ENCODE measurements at places on chromosomes 5 and 9.
A peak's percentile ranks its signal among the peaks of the same experiment; 100 is the strongest.

- DNase-seq, result no peak
These were observed 335.4 kb downstream of the MSX2 start for GRCh38 chr5:175059687-175060211.

DNA sequence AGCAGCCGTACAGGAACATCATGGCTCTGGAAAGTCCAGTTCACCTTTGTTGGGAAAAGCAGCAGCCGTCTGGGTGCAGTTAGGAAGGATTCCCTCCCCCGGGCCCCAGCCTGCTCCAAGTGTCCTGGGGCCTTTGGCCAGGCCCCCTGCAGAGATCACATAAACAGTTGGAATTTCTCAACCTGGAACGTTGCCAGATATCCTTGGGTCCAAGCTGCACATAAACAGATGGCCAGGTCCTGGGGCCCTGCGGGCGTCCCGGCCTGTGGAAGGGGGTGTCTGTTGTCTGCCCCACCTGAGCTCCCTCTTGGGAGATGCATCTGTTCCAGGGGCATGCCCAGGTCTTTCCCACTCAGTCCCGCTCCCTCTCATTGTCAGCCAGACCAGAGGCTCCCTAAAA lies 92.7 kb downstream of the COL5A1 start:
- DNase-seq, result peak; percentile 19

DNA sequence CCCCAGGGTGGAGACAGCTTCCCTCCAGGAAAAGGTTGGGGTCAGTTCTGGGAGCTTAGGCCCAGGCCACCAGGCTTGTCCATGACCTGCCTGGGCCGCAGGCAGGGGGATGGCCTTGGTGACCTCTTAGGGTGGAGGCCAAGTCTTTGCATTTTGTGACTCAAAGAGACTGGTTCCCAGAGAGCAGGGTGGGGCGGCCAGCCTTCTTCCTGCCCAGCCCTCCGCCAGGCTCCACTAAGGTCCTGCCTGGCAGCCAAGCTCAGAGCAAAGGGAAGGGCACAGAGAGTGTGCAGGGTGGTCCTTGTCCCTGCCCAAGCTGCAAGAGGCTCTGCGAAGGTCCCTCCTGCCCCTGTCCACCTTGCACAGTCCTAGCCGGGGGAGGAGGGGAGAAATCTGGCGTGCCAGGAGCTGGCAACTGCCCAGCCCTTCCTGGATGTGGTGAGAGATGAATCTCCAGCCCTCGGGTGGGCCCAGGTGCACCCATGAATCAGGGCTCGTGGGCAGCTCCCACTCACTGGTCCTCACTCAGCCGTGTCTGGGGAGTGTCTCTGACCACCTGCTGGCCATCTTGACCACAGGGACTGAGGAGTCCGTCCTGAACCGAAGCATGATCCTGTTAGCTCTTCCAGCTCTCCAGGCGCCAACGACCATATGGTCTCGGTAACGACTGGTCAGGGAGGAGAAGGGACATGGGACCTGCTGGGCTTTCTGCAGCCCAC lies 2.3 kb upstream of the PTGDS start:
- DNase-seq, result no peak

DNA sequence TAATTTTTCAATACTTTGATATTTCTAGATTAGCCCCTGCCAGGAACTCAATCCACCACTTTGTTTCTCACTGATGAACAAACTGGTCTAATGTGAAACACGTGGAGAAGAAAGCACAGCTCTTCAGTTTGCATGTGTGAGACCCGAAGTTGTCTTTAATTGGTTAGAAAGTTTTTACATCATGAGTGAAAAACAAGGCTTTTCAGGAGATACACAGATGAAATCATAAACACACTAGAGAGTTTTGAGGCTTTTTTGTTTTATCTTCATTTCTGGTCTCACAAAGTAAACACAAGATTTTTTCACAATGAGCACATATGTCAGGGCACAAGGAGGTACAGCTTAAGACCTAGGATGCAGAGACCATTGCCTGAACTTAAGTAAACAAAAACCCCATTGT lies 84.5 kb upstream of the MOCS2 start:
- no peak for DNase-seq

GRCh38 chr9:107738789-107739188 lies 249.2 kb upstream of the KLF4 start:
- DNase-seq, result no peak

- no peak for DNase-seq
These were observed 132.4 kb downstream of the TRPM6 start for GRCh38 chr9:74755355-74755754.

- DNase-seq, result no peak
These were observed 153.2 kb downstream of the COMMD10 start for GRCh38 chr5:116237917-116238500.

- DNase-seq, result no peak
These were observed 12.3 kb upstream of the MAP3K1 start for GRCh38 chr5:56803025-56803424.

GRCh38 chr9:6894135-6894534 lies 136.4 kb downstream of the KDM4C start:
- DNase-seq, result no peak

DNA sequence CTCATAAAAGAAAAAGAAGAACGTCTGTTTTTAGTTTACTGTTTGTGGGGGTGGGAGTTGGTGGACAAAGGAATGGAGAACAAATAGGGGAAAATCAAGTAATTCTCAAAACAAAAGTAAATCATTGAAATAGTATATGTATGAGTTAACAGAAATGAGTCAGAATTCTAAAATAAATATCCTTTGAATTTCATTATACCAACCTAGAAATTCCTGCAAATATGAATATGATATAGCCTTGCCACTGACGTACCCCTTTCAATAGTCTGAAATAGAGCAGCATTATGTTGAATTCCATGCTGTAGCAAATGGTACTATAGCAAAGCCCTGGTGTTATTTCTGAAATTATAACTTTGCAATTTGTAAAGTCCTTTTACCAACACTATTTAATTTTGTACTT lies 29.6 kb upstream of the DTWD2 start:
- no peak for DNase-seq

- DNase-seq, result no peak
These were observed 4.4 kb downstream of the TTC16 start for GRCh38 chr9:127720031-127720864.

GRCh38 chr5:143506836-143507552 lies 103.5 kb upstream of the NR3C1 start:
- no peak for DNase-seq

DNA sequence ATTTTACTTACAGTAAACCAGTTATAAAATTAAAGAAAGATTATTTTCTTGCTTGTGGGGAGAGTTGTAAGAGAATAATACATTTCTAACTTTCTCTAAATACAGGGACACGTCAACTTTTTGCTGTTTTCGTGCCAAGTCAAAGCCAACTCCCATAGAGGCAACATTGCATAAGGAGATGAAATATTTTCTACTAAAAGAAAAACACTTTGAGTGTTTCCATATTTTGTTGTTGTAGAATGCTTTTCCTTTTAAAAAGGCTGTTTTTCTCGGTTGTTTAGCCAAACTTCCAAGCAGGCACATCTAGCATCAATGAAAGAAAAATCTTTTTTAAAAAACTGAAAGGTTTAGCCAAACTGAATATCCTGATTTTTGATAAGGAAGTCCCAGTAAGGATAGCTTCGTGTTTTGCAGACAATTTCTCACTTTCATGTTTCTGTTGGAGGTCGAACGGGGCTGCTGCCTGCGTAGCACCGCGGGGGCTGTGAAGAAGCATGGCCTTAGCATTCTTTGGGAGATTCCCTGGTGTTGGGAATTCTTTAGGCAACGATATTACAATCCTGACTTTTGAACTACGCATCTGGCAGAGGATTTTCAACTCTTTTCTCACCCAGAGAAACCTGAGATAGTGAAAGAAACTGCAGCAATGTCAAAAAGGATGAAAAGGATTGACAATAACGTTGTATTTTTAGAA lies 108.1 kb upstream of the FBXL7 start:
- no peak for DNase-seq

GRCh38 chr5:141422742-141423291 lies 2.0 kb downstream of the PCDHGA11 start:
- DNase-seq, result no peak

DNA sequence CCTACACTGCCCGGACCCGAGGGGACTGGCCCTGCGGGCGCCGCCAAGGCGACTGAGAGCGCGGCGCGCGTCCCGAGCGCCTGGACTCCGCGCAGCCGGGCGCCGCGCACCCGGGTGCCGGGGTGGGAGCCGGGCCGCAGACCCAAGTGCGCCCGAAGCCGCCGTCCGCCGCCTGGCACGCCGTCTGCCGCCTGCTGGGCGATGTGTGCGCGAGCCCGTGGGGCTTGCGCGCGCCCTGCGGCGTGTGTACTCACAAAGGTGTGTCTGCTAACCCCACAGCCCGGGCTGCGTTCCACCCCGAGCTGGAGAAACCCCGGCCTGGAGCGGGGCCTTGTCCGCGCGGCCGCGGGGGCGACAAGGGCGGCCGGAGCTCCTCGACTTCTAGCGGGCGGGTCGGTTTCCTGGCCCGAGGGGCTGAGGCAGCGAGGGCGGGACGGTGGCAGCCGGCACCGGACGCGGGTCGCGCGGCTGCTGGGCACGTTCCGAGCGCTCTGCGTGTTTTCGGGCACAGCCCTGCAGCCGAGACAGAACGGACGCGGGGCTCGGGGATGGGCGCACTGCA lies 1.1 kb upstream of the ZSWIM6 start:
- peak; percentile 85 for DNase-seq
